ENCODE measurements at places on chromosomes 13 and 19.
A peak's percentile ranks its signal among the peaks of the same experiment; 100 is the strongest.

DNA sequence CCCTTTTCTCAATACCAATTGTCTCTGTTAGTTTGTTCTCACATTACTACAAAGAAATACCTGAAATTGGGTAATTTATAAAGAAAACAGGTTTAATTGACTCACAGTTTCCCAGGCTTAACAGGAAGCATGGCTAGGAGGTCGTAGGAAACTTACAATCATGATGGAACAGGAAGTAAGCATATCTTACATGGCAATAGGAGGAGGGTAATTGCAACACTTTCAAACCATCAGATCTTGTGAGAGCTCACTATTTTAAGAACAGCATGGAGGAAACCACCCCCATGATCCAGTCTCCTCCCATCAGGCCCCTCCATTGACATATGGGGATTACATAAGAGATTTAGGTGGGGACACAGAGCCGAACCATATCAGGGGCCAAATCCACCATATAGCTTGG, 1210.1 kb upstream of the SPRY2 start:
- no peak for DNase-seq

DNA sequence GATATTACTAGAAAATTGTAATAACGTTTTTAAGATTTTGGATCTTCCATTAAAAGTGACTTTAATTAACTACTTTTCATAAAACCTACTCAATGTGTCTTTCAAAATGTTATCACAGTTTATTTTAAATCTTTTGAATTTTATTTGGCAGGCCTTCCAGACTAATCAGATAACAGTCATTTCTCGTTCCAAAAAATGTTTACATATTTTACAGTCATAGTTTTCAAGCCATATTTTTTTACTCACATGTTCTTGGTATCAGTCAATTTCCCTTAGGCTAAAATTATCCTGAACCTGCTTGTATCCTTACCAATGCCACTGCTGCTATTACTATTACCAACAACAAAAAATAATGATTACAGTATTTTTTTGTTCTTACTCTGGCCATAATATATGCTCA, 1783.5 kb downstream of the SLITRK5 start:
- no peak for DNase-seq

GRCh38 chr19:18604820-18605159, 1.8 kb downstream of the CRLF1 start:
- DNase-seq: no peak

DNA sequence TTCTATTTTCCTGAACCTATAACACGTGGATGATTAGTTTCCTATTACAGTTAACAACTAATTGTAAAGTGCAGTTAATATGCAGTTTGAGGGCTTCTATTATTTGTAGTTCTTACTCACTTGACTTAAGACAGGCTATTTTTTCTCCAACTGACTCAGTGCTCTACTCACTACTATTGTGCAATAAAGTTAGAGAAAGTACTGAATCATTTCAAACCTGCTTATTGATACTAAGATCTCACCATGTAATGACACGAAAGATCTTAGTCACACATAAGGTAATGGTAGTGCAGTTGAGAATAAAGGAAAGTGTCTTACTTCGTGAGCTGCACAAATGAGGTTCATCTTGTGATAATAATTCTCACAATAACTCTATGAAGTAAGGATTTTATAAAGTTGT, 22.8 kb upstream of the ITM2B start:
- no peak for DNase-seq

- DNase-seq: no peak
These were observed at the start of gene KLK12 for GRCh38 chr19:51034704-51035103. Gene KLK12, minus strand, starts transcription at chr19:51035002. Its CDS starts 381 bp downstream, at chr19:51034621.

- no peak for DNase-seq
These were observed 88.7 kb downstream of the SLC10A2 start for GRCh38 chr13:102977471-102977870.

DNA sequence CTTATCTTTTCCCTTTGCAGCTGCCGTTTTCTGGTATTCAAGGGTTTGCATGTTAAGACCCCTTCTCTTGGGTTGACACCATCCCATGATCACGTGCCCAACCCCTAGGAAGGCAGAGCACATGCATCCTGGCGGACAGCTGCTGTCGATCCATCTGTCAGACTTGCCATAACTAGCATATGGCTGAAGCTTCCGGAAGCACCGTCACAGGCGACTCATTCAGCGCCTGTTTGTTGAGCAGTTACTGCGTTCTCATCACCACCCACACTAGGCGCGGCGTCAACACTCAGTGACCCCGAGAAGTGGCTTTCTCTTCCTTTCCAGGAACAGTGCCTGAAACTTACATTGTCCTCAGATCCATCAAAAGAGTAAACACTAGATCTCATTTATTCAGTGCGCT, 93.6 kb downstream of the SOX1 start:
- DNase-seq: no peak

- DNase-seq: no peak
These were observed 217.9 kb upstream of the RXFP2 start for GRCh38 chr13:31521435-31521834.

DNA sequence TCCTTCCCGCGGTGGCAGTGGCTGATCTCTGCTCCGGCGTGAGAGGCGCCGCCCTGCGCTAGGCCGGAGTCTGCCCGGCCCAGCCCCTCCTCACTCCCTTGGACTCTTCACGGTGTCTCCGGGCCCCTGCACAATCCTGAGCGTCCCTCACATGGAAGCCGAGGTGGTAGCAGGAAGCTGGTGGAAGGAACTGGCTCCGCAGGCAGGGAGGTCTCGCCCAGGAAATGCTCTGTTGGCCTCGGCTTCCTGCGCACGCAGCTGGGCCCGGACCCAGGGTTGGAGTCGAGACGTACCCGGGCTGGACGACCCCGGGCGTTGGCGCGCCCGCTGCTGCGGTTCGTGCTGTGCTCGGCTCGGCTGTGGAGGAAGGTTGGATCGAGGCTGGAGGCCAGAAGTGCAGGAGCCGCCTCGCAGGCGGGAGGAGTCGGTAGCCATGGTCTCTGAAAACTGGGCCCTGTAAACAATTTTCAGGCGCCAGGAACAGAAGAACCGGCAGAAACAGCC, 46.3 kb downstream of the ZNF724 start:
- no peak for DNase-seq

DNA sequence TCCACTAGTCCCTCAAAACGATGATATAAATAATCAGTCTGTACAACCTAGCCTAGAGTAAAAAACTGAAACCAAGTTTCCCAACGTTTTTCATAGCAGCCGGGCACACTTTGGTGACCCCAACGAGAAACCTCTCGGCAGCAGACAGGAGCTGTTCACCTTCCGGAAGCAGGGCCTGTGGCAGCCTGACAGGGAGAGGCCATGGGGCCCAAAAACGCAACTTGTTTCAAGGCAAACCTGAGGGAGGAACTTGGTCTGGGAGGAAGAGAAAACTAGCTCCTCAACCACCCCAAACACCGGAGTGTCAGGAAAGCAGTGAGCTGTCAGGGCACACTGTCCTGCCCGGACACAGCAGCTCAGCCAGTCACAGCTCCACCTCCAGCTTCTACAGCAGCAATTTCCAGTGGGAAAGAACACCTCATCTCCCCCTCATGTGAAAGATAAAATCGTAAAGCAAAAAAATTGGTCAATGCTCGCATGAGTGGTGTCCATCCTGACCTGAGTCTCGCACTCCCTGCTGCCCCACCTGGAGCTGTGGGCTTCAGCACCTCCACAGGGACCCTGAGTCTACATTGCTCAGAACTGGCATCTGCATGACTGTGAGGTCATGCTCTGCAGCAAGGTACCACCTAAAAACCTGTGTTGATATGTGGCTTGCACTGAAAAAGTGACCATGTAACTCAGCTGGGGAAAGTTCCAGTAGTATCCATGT, 40.6 kb upstream of the LATS2 start:
- DNase-seq: no peak

GRCh38 chr19:15320116-15320515, 12.2 kb downstream of the BRD4 start:
- no peak for DNase-seq

GRCh38 chr19:32061315-32061714, 284.1 kb upstream of the ZNF507 start:
- DNase-seq: no peak

DNA sequence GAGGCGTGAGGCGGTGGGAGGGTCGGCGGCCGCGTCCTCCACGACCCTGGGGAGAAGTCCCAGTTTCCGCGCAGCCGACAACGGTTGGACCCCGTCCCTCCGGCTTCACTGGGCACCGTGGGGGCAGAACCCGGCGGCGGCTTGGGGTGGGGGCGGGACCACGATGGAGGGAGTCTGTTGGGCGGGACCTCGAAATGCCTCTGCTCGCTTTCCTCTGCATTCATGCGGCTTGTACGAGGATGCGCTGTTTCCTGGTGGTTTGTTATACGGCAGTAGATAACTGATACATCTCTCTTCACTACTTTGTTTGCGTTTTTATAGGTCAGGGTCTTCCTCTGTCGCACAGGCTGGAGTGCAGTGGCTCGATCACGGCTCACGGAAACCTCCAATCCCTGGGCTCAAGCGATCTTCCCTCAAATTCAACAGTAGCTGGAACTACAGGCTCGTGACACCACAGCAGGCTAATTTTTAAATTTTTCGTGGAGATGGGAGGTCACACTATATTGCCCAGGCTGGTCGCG, 24.6 kb upstream of the ZNF846 start:
- no peak for DNase-seq

GRCh38 chr13:80037505-80037888, 303.4 kb downstream of the SPRY2 start:
- no peak for DNase-seq

DNA sequence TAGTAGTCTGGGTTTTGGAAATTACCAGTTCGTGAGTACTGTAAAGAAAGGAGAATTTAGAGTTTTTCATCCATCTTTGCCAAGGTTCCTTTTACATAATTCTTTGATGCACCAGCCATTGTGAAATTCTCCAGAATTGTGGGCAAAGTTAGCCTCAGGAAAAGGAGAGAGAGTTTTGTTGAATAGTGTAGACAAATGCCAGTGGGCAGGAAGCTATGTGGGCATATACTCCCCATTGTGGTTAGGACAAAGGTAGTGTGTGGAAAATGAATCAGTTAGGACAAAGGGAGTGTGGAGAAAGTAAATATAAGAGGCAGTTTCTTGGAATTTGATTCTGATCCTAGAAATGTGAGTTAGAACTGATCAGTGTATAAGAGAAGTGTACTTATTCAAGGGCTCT, 67.9 kb downstream of the PCCA start:
- DNase-seq: no peak

GRCh38 chr19:15201374-15202023, 704 bp upstream of the NOTCH3 start:
- DNase-seq: no peak

DNA sequence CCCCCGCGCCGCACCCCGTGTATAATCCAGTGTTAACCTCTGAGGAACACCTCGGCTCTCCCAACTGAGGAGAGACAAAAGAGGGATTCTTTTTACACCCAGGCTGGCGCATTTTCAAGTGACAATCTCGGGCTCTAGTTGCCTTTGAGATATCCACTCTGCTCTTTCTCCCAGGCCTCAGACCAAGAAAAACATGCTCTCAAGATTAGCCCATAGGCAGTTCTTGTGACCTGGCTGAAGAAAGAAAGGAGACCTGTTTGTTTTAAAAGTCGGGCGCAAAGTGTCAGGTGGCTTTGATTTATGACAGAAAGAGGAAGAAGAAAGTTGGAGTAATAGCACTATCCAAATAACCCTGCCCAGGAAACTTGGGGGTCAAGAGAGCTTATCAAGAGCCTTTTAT, 27.3 kb downstream of the SHISA2 start:
- DNase-seq: no peak

- no peak for DNase-seq
These were observed 481.4 kb downstream of the PCDH9 start for GRCh38 chr13:66748712-66749111.

DNA sequence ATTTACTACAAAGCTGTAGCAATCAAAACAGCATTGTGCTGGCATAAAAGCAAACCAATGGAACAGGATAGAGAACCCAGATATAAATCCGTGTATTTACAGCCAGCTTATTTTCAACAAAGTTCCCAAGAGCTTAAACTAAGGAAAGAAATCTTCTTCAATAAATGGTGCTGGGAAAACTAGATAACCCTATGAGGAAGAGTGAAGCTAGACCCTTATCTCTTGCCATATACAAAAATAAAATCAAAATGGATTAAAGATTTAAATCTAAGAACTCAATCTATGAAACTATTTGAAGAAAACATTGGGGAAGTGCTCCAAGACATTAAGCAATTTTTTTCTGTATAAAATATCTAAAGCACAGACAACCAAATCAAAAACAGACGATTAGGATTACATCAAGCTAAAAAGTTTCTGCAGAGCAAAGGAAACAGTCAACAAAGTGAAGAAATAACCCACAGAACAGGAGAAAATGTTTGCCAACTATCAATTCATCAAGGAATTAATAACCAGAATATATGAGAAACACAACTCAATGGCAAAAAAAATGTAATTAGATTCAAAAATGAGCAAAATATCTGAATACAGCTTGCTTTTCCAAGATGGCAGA, 480.7 kb downstream of the LMO7 start:
- DNase-seq: no peak

GRCh38 chr13:41150058-41150457, 17.5 kb upstream of the KBTBD6 start:
- no peak for DNase-seq

GRCh38 chr19:19606021-19606420, 12.5 kb downstream of the PBX4 start:
- no peak for DNase-seq

- peak; percentile 95 for DNase-seq
These were observed at the start of gene CYP4F12 for GRCh38 chr19:15672580-15673175. Gene CYP4F12, plus strand, starts transcription at chr19:15673087. Its CDS starts 443 bp downstream, at chr19:15673530.

DNA sequence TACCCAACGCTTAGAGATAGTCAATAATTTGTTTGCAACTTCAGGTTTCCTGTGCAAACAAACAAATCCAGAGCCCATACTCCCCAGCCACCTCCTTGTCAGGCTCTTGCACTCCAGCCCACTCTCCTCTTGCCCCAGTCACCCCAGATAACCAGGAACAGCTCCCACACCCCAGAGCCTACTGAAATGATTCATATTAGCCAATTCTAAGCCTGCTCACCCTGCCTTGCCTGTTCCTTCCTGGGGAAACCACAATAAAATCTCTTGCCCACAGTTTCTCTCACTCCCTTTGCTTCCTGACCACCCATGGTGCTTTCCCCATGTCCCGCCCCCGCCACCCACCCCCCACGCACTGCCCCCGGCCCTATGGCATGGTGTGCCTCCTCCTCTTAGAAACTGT, 3.8 kb upstream of the ACTL9 start:
- DNase-seq: peak; percentile 37

DNA sequence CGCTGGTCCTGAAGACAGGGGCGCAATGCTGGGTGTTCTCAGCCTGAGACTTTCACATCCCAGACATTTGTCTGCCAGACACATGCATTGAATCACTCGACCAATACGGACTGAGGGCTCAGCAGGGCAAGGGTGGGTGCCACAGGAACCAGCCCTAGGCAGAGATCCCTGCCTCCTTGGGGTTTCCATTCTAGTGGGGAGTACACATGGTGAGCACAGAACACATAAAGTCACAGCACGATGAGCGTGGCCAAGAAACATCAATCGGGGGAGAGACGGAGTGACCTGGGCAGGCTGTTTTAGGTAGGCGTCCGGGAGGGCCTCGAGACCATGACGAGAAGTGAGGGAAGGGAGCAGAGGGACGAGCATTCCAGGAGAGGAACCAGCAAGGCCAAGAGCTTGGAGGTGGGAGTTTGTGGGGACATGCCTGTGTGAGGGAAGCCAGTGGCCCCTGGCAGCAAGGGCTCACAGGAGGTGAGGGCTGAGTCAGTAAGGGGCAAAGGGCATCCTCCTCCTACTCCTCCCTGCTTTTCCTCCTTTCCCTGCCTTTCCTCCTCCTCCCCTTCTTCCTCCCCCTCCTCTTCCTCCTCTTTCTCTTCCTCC, 126.3 kb upstream of the PEG3 start:
- no peak for DNase-seq

GRCh38 chr13:77291774-77292173, 35.1 kb downstream of the MYCBP2 start:
- DNase-seq: no peak
